ENCODE measurements at places on chromosomes 13 and 19.

GRCh38 chr19:48121909-48122371, 11.3 kb upstream of the PLA2G4C start:
- no peak for DNase-seq

GRCh38 chr19:27767234-27767633, 1445.7 kb downstream of the UQCRFS1 start:
- no peak for DNase-seq

DNA sequence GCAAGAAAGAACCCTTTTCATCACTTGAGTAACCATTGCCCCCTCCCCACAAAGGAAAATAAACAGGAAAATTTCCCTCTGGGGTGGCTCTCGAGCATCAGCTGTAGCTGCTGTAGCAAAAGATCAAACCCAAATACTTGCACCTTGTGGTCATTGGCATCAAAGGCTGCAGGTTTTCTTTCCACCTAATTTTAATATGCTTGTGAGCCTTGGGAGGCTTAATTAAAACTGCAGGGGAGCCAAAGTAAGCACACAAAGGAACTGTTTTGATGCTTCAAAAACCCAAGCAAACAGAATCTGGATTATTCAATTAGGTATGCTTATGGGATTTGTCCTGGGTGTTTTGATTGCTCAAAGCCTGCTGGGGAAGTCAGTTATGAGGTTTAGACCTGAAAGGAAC, 119.5 kb downstream of the SHISA2 start:
- no peak for DNase-seq

- no peak for DNase-seq
These were observed 13.3 kb upstream of the LEUTX start for GRCh38 chr19:39765091-39766076.

- DNase-seq = peak; percentile 14
These were observed 211.2 kb downstream of the UQCRFS1 start for GRCh38 chr19:29001597-29002245.

DNA sequence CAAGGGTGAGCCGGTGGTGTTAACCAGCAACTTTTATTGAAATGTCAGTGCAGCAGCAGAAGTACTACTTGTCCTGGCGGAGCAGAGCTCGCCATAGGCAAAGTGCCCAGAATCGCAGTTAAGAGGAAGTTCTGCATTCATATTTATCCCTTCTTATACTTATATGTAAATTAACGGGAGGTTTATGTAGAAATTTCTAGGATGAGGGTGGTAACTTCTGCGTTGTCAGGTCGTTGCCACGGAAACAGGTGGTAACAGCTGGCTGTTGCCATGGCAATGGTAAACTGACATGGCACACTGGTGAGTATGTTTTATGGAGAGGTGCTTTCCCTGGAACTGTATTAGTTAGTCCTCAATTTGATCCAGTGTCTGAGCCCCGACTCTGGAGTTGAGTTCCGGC, 2494.9 kb upstream of the PCDH20 start:
- DNase-seq = no peak

- no peak for DNase-seq
These were observed 48.9 kb downstream of the KLF2 start for GRCh38 chr19:16373532-16373931.

GRCh38 chr13:50979187-50979586, 69.6 kb downstream of the RNASEH2B start:
- DNase-seq = no peak

DNA sequence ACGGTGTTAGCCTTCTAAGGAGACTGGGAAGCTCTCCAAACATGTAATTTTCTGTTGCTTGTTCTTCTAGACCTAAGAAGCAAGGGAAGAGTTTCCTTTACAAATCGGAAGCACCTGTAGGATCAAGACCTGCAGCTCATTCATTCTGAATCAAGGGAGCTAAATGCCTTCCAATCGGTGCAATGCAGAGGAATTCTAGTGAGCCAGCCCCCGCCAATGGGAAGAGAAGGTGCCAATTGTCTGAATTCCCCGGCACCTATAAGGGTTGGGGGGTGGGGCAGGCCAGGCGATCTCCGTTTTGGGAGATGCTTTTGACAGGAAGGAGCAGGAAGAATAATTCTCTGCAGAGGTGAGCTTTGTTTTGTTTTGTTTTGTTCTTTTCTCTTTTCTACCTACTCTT, 7.1 kb upstream of the NLRP13 start:
- no peak for DNase-seq

- DNase-seq = peak; percentile 71
These were observed 20.3 kb upstream of the AKT2 start for GRCh38 chr19:40305403-40305802.

DNA sequence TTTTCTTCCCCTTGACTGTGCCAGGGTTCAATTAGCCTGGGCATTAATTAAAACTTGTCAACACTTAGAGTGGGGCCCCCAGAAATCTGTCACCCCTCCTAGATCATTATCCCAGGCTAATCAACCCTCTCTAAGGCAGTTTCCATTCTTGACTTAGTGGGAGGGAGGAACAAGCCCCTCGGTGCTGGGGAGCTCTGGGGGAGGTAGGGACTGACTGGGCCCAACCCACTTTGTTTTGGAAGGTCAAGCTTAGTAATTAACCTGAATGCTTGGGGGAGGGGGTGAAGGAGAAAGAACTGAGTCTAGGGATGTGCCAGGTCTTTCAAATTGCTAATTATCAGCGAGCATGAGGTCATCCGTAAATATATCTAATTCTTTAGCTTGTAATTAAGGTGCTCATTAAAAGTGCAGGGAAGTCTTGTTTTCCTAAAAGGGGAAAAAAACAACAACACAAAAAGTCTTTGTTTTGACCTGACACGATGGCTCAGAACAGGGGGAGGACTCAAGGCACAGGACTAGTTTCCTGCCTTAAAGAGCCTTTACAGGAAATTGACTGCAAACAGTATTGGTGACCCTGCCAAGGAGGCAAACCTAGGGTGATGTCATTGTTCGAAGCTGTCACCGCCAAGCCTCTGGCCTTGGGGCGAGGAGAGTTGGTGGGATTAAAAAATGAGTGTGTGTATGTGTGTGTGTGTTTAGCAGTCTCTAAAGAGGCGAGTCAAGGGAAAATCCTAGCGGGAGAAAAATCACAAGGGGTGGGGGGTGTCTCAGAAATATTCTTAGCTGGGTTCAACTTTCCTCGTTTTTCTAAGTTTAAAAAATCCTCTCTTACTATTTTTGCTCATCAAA, 19.4 kb downstream of the ACTN4 start:
- DNase-seq = peak; percentile 79

All from skin of body (tissue), 3 donors.